ENCODE measurements at places on chromosomes 12 and 14. TPM values are rescaled to one million over a fixed set of nuclear protein-coding genes. Genes with fewer than 3 reads are reported as not detected.

CLEC4A gene
- 4.2 TPM for total RNA-seq

HCAR1 gene
- not detected for total RNA-seq

ESR2 gene
- total RNA-seq = 0.27 TPM

HELB gene
- total RNA-seq = 10.2 TPM

KANSL2 gene
- total RNA-seq = 31.3 TPM

EGLN3 gene
- total RNA-seq = 10.8 TPM

IFNG-AS1 gene
- total RNA-seq = not detected

KRT6A gene
- 0.68 TPM for total RNA-seq
